ENCODE measurements at places on chromosomes 1 and 21.

- no peak for DNase-seq
These were observed 348.7 kb downstream of the HLX start for GRCh38 chr1:221227872-221228337.

DNA sequence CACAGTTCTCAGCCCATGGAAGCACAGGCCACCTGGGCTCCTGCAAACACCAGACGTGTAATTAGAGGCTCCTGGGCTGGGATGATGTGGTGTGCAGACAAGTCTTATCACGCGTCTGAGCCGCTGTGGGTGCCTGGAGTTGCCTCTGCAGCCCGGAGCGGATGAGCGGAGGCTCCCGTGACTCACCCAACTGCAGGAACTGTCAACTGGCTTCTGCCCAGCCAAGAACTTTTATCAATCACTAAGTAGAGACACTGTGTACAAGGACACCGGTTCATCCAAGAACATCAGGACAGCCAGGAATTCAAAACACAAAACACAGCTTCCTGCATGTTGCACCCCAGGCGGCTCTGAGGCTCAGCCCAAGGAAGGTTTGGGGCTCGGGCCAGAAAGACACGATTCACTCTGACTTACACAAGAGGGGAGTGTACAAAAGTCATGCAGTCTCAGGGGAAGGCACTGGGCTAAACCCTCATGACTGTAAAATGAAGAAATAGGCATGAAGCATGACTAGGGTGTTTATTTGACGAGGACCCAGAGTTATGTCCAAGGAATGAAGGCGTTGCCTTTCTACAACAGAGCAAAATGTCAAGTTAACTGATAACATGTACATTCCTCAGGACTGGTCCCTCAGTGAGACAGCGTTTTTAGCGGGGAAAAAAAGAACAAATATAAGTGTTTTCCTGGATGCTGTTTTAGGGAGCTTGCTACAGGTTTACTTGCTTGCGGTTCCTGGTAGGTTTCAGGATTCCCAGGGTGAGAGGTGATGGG lies 21.1 kb downstream of the ERRFI1 start:
- no peak for DNase-seq

GRCh38 chr1:99098589-99098988 lies 93.9 kb upstream of the PLPPR5 start:
- no peak for DNase-seq

DNA sequence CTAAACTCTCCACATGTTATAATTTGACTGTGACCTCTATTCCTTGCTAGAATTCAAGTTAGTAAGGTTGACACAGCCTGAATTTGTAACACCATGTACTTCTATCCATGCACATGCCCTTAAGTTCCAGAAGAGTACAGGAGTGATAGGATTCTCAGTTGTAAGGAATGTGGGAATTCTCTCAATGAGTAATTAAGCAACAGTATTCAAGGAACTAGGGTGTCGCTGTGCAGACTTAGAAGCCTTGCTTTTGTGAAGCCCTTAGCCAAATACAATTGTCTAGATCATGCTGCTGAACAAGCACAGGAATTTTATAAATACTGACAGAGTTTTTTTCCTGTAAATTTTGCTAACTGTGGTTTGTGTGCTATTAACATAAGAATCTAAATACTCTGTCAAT lies 276.3 kb upstream of the PTBP2 start:
- no peak for DNase-seq

GRCh38 chr1:99979091-99979490 lies 9.3 kb downstream of the SLC35A3 start:
- DNase-seq, result no peak

- DNase-seq, result no peak
These were observed 3.1 kb upstream of the LMOD1 start for GRCh38 chr1:201949491-201949890.

- no peak for DNase-seq
These were observed 18.9 kb downstream of the IFFO2 start for GRCh38 chr1:18937539-18937938.
